ENCODE measurements at places on chromosomes 5 and 9.

- DNase-seq, result no peak
These were observed 55.6 kb downstream of the FANCC start for GRCh38 chr9:95261890-95262289.

GRCh38 chr5:169946743-169947295, 33.5 kb downstream of the INSYN2B start:
- DNase-seq, result no peak

- no peak for DNase-seq
These were observed 2.5 kb downstream of the EGFL7 start for GRCh38 chr9:136665111-136665703.

GRCh38 chr5:141354900-141355469, at the start of gene PCDHGA4:
TSS of gene PCDHGA4 (plus strand) at chr5:141355021. CDS start at chr5:141355108, 87 bp downstream.
- DNase-seq, result peak; percentile 39

GRCh38 chr5:63247651-63248050, 669.0 kb downstream of the LRRC70 start:
- no peak for DNase-seq

DNA sequence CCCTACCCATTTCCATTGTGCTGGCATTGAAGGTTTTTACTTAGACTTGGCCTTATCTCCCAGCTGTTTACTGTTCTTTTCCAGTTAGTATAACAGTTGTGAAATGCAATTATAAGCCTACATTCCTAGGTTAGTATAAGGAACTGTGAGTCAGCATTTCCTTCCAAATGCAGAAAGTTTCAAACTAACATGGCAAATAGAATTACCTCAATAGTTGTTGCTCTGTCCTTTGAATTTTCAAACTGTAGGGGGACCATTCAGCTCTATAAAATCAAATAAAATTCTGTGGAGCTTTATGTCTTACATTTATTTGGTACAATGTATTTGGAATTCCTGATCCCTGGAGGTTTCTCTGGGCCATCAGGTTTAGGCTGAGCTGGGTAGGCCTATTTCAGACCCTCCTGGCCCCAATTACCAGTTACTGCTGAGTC, 47.2 kb downstream of the ARHGEF28 start:
- DNase-seq, result no peak

Data from OCI-LY7 (cell line).